ENCODE measurements at places on chromosomes 6 and 20. TPM values are rescaled to one million over a fixed set of nuclear protein-coding genes. Genes with fewer than 3 reads are reported as not detected.

The ACTL10 gene
- total RNA-seq, result 0.39 TPM

The LY6G6C gene
- total RNA-seq, result 0.80 TPM

The FNDC11 gene
- total RNA-seq, result 0.21 TPM

DNA sequence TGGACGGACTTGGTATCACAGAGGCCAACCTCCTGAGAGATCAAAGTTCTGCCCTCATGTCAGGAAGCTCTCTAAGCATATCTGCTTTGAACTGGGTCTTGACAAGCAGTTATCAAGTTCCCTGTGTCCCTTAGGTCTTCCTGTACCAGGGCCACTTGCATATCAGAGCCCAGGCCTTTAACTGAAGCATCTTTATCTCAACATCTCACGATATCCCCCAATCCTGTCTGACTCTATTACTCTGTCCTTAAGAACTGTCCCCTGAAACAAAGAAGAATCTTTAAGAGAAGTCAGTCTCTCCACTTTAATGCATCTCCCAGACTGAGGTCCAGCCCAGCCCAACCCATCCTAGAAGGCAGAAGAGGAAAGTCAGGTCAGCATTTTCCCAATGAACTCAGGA is 8.2 kb downstream of the MAS1L start:
- no peak for DNase-seq

- no peak for DNase-seq
These were observed 284.5 kb upstream of the GJE1 start for GRCh38 chr6:141848029-141848890.

GRCh38 chr6:144347933-144348332 is 62.8 kb downstream of the UTRN start:
- DNase-seq, result no peak

- DNase-seq, result peak; percentile 78
These were observed 455.0 kb downstream of the GJA1 start for GRCh38 chr6:121890307-121890910.

DNA sequence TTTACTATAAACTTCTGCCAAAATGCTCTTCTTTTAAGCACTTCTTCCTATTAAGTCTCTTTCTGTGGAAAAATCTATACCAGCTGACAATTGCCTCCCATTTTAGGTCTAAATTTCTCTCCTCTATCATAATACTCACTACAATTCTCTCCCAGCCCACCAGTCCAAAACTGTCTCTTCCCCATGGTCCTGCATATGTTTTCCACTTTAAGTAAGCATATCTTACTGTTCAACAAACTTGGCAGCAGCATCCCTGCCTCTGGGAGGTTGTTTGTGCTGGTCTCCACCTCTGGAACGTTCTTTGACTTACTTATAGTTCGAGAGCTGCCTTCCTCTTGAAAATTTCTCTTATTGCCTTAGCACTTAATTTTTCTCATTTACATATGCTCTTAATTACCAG is 180.5 kb downstream of the COL12A1 start:
- no peak for DNase-seq

- no peak for DNase-seq
These were observed 24.2 kb downstream of the ASXL1 start for GRCh38 chr20:32382102-32382950.

GRCh38 chr6:164996838-164997237 is 312.6 kb downstream of the C6orf118 start:
- DNase-seq, result no peak

DNA sequence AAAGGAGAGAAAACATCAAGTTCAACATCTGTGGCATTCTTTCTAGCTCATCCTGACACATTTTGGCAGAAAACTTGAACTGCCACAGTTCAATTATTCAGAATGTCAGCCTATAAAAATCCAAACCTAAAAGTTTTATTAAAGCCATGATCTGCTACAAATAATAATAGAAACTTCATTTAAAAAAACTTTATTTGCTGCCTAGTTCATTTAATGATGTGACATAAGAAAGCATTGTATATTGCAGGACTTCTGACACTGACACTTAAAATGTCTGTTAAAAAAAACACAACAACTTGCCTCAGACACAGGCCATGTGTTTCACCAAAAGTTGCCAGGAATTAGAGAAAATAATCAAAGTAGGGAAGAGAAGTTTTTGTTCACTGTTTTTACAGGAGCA is 88.3 kb upstream of the HTR1E start:
- DNase-seq, result no peak

GRCh38 chr20:46027245-46027853 is 1.7 kb upstream of the SLC12A5 start:
- peak; percentile 74 for DNase-seq

GRCh38 chr6:27159725-27160124 is 87.8 kb upstream of the PRSS16 start:
- DNase-seq, result no peak

DNA sequence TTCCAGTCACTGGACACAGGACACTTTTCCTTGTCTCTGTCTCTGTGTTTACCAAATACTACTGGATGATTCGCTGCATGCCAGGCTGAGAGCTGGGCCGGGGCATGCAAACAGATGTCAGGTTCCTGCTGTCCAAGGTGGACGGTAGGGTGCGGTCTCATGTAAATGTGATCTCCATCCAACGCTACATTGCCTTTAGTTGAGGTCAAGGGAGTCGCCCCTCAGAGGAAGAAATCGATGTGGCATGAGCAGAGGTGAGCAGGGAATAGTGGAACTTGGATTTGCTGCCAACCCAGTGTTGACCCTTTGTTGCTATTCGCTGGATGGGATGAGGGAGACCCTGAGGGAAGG is 9.8 kb upstream of the TOX2 start:
- DNase-seq, result no peak

DNA sequence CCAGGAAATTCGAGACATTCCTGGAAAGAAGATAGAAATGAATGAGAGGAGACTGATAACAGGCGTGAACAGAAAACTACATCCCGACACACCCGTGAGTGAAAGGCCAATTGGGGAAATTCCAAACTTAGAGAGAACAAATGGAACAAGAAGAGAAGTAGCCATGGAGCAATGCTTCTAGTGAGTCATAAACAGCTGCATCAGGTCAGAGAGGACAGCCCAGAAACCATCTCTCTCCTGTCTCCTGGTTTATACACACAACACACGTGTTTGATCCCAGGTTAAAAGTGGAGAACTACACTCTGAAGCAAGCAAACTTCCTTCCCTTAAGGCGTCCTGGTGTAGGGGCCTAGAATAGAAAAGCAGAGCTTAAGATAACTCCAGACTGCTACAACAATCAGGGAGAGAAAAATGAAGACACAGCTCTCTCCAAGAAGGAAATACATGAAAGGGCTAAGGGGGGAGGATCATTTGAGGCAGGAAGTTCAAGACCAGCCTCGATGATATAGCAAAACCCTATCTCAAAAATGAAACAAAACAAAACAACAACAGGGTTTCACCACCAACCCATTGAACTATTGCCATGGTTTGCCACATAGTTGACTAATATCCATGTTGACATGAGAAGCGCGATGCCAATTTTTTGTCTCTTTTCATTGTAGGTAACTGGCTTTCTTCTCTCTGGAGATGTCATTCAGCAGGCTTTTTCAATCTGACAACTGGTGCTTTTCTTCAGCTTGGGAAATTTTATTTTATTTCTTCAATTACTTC is 26.9 kb downstream of the NRN1 start:
- no peak for DNase-seq

Data from A673 (cell line).